ENCODE measurements at places on chromosomes 5 and 9. TPM values are rescaled to one million over a fixed set of nuclear protein-coding genes. Genes with fewer than 3 reads are reported as not detected.

GRCh38 chr5:140267559-140268018 lies 35.3 kb downstream of the PFDN1 start:
- no peak for DNase-seq

DNA sequence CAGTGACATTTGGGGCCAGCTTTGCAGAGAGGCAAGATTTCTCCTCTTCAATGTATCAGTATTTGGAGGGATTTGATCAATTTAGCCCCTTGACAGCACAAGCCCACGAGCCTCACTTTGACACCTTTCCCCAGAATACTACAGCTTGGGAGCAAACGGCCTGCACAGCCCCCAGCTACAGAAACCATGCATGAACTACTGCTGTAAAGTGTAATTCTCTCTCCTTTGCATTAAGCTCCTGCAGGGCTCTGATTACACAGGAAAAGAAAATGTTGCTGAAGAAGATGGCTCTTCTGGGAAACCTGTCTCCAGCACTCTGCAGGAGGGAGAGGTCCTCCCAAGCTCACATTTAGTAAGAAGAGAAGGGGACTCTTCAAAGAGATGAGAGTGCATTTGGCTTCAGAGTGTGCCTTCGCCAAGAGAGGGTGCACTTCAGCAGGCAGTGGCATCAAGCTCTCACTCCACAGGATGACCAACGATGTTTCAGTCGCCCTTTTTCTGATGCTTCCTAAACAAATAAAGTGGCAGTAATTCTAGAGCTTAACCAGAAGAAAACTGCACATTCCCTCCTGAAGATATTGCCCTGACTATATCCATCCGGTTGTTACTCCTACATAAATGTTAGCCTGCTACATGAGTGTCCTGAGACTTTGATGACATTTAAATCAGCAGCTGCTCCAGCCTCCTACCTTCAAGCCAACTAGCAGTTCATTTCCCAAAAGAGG lies 272.2 kb downstream of the AUH start:
- DNase-seq, result no peak

- no peak for DNase-seq
Observed at GRCh38 chr5:160441311-160441781, 19.7 kb downstream of the PTTG1 start.

The IL9 gene
- not detected for polyA plus RNA-seq

DNA sequence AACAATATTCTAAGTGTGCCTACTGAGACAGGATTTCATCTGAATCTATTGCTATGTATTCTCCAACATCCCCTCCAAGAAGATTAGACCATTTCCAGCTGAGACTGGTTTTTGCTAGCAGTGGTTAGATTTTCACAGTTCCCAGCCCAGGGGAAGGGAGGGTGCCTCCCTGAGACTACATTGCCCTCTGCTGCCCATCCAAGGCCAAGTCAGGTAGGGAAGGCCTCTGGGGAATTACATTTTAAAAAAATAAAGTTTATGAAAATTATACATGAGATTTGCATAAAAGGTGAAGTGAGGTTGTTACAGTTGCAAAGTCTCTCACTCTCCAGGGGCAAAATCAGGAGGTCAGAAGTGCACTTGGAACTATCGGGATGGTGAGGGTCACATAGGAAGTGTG lies 28.0 kb upstream of the SYK start:
- DNase-seq, result no peak

The SLIT3 gene
- 26.8 TPM for polyA plus RNA-seq

DNA sequence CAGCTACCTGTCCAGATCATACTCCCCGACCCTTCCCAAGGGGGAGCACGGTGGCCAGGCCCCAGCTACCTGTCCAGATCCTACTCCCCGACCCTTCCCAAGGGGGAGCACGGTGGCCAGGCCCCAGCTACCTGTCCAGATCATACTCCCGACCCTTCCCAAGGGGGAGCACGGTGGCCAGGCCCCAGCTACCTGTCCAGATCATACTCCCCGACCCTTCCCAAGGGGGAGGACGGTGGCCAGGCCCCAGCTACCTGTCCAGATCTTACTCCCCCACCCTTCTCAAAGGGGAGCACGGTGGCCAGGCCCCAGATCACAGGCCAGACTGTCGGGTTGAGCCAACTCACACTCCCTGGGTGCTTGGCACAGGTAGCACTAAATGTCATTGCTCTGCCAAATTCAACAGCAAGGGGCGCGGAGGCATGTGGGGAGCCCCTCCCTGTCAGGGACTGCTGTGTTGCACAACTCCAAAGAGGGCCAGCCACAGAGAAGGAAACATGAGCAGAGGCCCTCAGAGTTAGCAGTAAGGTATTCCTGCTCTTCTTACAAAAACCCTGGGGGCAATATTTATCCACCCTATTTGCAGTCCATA lies 136.9 kb downstream of the OLFM1 start:
- no peak for DNase-seq

GRCh38 chr5:132752581-132753125 lies 5.4 kb downstream of the CCNI2 start:
- no peak for DNase-seq

- DNase-seq, result no peak
Observed at GRCh38 chr9:13445103-13445500, 165.6 kb upstream of the MPDZ start.

GRCh38 chr5:145778144-145778900 lies 56.8 kb downstream of the PRELID2 start:
- no peak for DNase-seq

GRCh38 chr5:59473611-59474010 lies 419.9 kb downstream of the PDE4D start:
- no peak for DNase-seq

DNA sequence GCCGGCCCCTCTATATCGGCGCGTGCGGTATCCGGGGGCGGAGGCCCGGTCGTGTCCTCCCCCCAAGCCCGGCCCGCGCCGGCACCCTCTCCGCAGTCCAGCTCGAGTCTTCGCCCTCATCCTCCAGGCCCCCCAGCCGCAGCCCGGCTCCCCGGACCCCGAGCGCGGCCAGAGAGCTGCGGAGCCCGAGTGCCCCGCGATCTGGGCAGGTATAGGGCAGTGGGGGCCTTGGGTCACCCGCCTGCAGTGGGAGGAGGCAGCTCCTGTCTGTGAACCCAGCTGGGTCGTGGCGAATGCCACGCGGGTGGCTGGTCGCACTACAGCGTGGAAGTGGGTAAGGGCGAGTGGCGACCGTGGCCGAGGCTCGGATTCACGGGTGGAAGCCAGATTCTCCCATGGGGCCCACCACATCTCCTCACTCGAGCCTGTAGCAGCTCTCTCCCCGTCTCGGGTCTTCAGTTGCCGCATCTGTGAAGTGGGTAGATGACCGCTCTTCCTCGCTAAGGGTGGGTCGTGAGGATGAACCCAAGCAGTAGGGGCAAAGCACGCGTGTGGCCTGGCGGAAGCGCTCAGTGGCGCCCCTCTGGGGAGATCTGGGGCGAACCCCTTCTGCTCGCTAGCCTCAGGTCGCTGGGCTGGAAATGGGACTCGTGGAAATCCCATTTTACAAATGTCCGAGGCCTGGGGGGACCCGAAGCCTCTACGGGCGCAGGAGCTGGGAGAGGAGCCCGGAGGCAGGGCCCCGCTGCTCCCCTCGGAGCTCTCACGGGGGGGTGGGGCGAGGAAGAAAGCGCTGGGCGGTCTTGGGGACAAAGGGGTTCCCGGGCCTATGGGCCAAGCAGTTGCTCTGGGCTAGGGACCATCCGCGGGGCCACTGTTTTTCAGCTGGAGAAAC lies 1.9 kb downstream of the NR5A1 start:
- no peak for DNase-seq

GRCh38 chr5:116733991-116734975 lies 159.7 kb upstream of the SEMA6A start:
- DNase-seq, result no peak

- DNase-seq, result no peak
Observed at GRCh38 chr5:163626904-163627434, 121.5 kb downstream of the MAT2B start.

DNA sequence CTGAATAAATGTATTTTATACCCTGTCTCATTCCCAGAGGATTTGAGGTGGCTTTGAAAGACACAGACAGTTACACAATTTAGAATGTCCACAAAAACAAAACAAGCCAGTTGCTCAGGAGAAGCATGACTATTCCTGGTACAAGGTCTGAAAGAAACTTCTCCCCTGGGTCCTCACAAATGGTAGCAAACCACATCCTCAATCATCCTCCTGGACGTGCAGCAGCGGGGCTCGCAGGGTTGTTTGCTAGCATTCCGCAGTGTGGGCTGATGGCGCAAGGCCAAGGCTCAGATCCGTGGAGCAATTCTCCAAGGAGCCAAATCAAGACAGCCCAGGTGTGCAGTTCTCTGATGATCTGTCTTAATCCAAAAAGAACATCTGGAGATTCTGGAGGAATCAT lies 210.3 kb downstream of the ACTL7B start:
- no peak for DNase-seq

- DNase-seq, result no peak
Observed at GRCh38 chr9:95055851-95056551, 261.5 kb downstream of the FANCC start.

DNA sequence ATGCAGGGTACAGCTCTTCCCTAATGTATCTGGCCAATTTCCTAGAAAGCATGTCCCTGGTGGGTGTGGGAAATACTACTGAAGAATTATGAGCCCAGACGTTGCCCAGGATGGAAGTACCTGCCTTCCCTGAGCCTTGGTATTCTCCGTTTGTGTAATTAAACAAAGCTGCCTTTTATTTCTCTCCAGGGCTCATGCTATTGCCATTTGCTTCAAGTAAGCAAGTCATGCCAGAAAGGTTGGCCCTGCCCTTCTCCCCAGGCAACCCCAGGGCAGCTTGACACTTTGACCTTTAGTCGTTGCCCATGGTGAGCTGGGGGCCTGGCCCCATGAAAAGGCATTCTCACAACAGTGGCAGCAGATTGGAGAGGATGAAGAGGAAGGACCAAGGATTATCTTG lies 4.4 kb downstream of the COL27A1 start:
- no peak for DNase-seq

DNA sequence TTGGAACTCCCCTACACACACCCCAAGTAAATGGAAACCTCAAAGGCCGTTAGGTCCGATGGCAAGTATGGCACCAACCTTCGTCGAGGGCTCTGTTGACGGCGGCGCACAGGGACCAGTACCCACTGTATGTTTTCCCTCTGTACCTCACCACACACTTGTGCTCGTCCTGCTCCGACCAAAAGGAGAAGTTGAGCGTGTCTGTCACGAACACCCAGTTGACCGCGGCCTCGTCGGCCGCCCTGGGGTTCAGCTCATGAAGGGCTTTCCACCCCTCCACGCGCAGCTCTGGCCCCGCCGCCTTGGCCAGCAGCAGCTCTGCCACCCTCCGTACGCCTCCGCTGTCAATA lies 24.0 kb downstream of the HNRNPK start:
- DNase-seq, result no peak

- DNase-seq, result no peak
Observed at GRCh38 chr5:150661821-150662596, 958 bp downstream of the MYOZ3 start.

GRCh38 chr9:6014670-6015270 lies 654 bp downstream of the RANBP6 start:
- no peak for DNase-seq

DNA sequence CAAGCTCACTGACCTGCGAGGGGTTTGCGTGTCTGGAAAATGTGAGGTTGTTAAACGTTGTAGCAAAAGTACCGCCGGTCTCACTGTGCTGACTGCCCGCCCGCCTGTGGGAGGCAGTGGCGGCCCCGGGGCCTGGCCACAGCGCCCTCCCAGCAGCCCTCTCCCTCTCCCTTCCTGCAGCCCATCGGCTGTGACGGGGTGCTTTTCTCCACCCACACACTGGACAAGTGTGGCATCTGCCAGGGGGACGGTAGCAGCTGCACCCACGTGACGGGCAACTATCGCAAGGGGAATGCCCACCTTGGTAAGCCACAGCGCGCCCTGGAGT lies 6.2 kb downstream of the ADAMTSL2 start:
- no peak for DNase-seq

- DNase-seq, result no peak
Observed at GRCh38 chr9:111610845-111611244, 11.4 kb upstream of the PTGR1 start.

The CCDC171 gene
- polyA plus RNA-seq, result 0.39 TPM

GRCh38 chr5:74369173-74369572 lies 271.4 kb downstream of the ENC1 start:
- no peak for DNase-seq

The ADCY2 gene
- not detected for polyA plus RNA-seq

GRCh38 chr5:6633469-6634245 lies 417 bp downstream of the SRD5A1 start:
- no peak for DNase-seq

DNA sequence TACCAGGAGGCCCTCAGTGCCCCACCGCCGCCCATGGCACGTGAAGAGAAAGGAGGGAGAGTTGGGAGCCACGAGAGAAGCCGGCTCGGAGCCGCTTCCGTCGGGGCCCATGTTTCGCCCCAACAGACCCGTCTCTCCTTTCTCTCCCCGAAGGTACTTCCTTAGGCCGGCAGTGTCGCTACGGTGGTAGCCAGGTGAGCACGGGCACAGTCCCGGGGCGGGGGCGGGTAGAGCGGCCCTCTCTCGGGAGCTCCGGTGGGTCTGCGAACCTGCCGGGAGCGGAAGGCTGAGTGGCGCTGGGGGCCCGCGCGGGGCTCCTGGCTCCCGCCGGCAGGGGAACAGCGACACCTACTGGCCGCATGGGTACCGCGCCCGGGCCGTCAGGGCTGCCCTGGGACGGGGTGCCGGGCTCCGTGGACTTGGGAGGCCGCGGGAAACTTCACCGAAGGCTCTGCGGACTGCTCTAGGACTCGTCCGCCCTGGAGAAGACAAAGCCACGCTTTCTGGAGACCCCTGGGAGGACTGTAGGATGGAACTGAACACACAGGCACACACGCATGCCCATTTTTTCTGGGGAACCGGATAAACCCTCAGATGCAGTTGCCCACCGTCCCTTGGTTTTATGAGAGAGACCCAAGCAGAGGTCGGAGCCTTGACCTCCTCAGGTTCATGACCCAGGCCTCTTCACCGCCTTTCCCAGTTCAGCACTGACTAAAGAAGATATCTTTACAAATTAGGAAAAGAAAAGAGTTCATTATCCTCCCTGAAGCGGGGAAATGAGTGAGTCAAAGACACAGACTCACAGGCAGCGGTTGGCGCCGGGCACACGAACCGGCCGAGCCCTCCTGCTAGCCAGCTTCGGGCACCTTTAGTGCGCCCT lies 202.5 kb downstream of the MEF2C start:
- no peak for DNase-seq

DNA sequence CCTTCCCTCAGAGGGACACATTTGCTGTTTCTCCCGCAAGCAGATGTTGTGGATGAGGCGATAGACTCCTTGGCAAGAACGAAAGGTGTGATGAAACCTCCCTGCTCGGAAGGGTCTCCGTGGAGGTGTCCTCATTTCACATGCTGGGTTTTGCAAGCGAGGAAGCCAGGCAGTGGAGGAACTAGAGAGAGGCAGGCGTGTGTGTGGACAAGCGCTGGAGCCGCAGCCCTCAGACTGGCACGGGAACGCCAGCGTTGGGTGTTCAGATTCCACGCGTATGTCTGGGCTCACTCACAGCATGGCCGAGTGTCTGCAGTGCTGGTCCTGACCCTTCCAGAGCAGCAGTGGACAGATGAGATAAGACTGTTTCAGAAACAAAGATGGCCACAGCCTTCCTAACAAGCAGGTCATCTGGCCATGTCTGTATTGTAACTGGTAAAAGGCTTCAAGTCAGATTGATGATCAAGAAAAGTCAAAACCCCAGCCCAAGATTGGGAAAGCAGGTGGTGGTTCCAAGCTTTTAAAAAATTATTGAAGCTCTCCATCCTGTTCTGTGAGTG lies 35.0 kb upstream of the NCS1 start:
- DNase-seq, result no peak

All from BJ (cell line).